ENCODE measurements at places on chromosomes 11 and 22.

DNA sequence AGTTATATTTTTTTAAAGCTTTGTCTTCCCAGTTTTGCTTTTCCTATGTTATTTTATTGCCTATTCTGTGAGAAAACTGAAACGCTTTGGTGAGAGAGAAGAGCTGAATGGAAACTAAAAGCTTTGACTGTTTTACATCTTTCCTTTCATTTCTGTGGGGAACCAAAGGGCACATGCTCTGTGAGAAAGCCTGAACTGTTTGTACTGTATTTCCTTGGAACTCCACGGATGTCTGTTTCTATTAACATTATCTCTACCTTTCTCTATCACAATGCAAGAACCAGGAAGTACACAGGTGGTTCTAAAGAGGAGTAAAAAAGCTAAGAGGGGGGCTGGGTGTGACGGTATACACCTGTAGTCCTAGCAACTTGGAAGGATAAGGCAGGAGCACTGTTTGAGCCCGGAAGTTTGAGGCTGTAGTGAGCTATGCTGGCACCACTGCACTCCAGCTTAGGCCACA is 43.8 kb downstream of the CELF1 start:
- no peak for DNase-seq

DNA sequence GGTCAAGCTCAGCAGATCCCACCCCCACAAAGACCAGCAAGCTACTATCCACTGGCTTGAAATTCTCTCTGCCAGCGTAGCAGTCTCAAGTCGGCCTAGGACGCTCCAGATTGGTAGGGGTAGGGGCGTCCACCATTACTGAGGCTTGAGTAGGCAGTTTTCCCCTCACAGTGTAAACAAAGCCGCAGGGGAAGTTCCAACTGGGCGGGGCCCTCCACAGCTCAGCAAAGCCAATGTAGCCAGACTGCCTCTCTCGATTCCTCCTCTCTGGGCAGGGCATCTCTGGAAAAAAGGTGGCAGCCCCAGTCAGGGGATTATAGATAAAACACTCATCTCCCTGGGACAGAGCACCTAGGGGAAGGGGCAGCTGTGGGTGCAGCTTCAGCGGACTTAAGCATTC is 1064.9 kb upstream of the TENM4 start:
- no peak for DNase-seq

DNA sequence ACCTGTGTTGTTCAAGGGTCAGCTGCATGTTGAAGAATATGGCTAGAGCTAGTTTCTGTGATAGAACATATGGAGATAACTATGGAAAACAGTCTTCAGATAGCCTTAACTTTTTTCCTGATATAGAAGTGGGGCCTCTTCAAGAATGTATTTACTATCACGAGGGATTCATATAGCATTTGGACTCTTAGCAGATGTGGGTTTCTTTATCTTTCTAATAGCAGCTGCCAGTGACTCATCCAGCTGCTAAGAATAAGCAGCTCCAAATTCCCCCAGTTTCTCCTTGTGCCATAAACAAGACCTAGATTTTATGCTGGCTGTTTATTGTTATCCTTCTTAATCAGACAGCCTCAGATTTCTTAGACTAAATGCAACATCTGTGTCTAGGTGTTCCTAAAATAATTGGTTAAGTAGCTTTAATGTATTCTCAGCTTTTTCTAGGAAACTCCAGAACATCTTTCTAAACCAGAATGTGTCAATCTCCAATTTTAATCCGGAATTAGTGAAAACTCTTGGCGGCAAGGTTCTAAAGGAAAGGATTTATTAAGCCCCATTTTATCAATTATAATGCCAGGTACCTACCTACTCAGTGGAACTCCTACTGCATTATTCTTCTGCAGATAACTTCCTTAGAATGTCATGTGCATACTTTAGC is 119.8 kb downstream of the CSTPP1 start:
- peak; percentile 48 for DNase-seq

GRCh38 chr11:132278801-132279574 is 908.6 kb downstream of the NTM start:
- no peak for DNase-seq

- DNase-seq: no peak
Observed at GRCh38 chr22:27107386-27107785, 450.0 kb downstream of the MIAT start.

- DNase-seq: no peak
Observed at GRCh38 chr11:83054904-83055380, 16.8 kb downstream of the RAB30 start.

GRCh38 chr11:104151404-104152204 is 12.3 kb downstream of the PDGFD start:
- DNase-seq: no peak

DNA sequence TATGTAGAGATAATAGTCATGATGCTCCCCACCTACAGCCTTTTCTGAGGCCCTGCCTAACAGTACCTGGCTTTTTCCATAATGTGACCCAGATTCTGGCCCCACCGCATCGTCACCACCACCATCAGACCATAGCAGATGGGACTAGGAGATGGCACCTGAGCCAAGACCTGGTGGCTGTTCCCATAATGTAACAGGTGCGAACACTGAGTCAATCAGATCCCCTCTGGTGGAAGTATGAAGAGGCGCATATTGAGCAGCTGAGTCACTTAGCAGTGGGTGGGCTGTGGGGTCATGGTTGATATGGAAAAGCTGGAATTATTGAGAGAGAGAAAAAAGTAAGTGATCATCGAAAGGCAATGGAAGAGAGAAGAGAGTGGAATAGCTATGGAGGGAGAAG is 578.0 kb upstream of the CADM1 start:
- DNase-seq: no peak

DNA sequence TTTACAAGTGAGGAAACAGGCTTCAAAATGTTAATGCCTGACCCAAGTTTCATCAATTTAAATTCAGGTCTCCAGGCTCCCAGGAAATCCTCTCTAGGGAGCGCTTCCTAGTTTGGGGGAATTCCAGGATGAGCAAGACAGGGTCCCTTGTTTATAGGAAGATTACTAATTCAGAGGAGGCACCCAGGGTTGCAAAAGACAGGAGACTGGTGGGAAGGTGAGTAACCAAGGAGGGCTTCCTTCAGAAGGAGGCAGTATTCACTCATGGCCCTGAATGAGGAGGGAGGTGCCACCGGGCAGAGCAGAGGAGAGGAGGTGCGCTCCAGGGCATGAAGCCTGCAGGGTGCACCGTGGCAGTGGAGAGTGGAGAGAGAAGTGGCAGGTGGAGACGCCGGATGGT is 1.6 kb downstream of the TMEM132A start:
- peak; percentile 94 for DNase-seq

Measured in NCI-H226 (cell line).